ENCODE measurements at places on chromosomes 11 and 22.

DNA sequence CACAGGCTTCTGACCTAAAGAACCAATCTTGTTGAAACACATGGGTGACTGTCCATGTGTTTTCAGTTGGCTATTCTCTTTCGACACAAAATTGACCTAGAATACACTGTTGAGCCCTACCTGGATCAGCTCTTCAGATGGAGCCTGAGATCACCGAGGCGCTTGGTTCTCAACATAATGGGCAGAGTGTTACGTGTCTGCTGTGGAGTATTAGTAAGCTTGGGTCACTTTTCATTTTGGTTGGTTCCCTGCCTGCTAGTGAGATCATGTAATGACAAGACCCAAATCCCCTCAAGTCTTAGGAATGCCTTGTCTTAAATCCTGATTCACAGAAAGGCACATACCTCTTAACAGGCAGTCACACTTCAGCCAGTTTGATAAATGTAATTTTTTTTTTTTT, 8.7 kb downstream of the MED19 start:
- DNase-seq = no peak

GRCh38 chr11:79025622-79026021, 415.2 kb downstream of the TENM4 start:
- DNase-seq = no peak

DNA sequence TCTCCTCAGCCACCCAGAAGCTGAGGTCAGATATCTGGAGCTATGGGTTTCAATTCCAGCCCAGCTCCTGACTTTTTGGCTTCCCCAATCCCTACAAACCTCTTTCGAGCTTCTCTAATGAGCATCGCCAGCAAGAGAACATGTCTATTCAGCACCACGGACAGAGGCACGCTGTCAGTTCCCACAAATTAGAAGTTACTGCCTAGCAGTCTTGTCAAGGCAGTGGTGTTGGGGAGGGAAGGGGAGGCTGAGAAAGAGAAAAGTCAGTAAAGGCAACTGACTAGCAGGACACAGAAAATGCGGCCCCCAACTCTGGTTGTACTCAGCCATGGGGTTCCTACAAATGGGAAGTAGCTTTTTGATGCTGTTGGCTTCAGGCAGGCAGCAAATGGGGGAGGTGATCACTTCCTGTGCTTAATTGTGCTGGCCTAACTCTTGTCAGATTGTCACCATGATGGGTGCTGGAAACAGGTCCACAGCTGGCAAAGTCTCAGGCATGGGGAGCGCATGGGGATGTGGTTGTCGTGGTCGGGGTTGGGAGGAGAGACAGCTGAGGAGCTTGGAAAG, 205.9 kb downstream of the ST3GAL4 start:
- peak; percentile 88 for DNase-seq

- peak; percentile 61 for DNase-seq
These were observed 540 bp downstream of the PPARA start for GRCh38 chr22:46150655-46151477.

DNA sequence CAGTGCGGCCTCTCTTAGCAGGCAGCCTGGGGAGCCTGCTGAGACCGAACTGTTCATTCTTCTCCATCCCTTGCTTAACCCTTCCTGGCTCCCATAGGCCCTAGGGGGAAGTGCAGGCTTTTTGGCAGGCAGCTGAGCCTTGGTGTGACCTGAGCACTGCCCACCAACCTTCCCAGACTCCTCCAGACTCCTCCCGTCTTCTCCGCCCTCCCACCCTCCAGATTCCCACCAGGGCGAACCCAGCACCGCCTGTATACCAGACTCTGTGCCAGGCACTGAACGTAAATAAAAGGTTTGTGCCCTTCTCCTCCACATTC, 7.9 kb downstream of the RELT start:
- DNase-seq = no peak

GRCh38 chr22:27639248-27640086, 162.1 kb downstream of the MN1 start:
- peak; percentile 61 for DNase-seq

GRCh38 chr22:49365910-49366309, 461.8 kb downstream of the BRD1 start:
- DNase-seq = no peak

DNA sequence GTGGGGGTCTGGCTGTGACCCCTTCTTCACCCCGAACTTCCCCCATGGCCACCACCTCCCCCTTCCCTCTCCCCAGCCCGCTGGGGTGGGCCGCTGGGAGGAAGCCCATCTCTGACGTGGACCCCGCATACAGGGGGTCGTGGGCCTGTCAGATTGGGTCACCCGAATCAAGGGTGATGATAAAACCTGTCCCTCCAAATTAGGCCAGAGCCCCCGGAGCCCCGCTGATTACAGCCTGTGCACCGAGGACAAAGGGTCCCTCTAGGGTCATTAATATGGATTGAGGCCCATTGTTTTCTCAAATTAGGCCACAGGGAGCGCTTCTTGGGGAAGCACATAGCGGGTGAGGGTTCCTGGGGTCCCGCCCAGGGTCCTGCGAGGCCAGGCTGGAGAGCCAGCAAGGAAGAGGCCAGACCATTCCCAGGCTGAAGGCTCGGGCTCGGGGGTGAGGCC, 4.9 kb upstream of the LINC01488 start:
- no peak for DNase-seq

DNA sequence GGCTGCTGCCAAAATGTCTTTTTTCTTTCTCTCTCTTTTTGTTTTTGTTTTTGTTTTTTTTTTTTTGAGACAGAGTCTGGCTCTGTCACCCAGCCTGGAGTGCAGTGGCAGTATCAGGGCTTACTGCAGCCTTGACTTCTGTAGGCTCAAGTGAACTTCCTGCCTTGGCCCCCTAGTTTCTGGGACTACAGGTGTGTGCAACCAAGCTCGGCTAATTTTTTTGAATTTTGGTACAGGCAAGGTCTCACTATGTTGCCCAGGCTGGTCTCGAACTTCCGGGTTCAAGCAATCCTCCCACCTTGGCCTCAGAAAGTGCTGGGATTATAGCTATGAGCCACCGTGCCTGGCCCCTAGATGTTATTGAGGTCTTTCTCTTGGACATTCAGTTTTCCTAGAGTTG, 2.2 kb upstream of the DDX10 start:
- no peak for DNase-seq
